ENCODE measurements at places on chromosomes 4 and X.

- no peak for DNase-seq
These were observed 18.6 kb downstream of the ARHGAP6 start for GRCh38 chrX:11647138-11647537.

DNA sequence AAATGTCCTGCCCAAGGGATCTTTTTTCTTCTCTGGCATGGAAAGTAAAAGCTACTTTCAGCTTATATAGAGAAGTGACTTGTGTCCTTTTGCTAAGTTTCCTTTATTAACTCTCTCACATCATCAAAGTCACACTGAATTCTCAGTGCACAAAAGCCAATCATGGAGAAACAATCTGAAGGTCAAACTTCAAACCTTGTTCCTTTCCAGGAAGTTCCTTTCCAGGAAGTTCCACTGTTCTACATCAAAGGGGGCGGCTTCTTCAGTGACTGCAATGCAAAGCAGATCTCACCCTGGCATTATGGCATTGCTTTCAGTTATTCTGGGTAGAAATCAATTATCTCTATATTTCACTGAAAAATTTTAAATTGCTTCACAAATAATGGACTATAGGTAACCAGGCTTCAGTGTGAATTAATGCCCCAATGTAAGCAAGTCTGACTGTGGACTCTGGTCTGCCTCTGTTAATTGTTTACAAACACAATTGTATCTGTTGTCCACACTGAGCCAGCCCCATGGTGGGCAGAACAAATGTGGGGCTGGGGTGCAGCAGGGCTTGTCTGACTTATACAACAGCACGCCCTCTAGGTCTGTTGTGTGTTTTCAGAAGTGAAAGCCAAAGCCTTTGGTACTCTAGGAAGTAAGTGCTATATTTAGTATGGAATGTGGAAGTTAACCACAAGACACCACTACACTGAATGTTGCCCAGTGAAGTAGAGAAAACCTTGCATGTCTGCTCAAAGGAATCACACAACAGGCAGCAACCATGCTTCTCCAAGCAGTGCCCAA lies 98.8 kb downstream of the CDS1 start:
- DNase-seq: peak; percentile 19

GRCh38 chr4:67333664-67334063 lies 211.6 kb downstream of the CENPC start:
- DNase-seq: no peak

DNA sequence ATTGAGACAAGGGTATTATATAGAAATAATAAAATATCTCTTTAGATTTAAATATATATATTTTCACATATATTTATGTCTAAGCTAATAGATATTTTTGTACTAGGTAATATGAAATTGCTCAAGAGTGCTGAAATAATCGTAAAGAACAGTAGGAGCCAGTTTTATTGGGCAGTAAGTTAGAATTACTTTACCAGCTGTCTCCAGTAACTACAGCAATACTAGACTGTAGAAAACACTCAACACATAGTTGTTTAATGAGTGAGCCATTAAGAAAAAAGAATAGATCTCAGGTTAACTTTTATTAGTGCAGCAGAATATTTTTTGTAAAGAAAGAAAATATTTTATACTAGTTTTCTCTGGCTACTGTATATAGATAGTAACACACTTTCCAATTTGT lies 715.2 kb downstream of the TRIML1 start:
- DNase-seq: no peak

- DNase-seq: no peak
These were observed 57.6 kb downstream of the MAPK10 start for GRCh38 chr4:86302251-86302650.

DNA sequence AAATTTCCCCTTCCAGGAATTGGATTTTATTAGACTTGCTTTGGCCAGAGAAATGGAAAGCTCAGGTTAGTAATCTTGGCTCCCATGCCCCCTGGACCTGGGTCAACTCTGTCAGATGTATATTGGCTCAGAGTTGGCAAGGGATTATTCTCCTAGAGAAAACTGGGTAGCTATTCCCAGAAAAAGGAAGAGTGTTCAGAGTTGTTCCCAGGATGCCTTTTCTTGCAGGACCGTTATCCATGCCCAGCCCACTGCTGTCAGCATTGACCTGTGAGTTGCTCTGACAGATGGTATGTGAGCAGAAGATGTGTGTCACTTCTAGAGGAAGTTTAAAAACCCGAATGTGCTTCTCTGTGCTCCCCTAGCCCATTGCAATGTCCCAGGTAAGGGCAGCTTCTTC lies 509.9 kb upstream of the ZFP42 start:
- no peak for DNase-seq

DNA sequence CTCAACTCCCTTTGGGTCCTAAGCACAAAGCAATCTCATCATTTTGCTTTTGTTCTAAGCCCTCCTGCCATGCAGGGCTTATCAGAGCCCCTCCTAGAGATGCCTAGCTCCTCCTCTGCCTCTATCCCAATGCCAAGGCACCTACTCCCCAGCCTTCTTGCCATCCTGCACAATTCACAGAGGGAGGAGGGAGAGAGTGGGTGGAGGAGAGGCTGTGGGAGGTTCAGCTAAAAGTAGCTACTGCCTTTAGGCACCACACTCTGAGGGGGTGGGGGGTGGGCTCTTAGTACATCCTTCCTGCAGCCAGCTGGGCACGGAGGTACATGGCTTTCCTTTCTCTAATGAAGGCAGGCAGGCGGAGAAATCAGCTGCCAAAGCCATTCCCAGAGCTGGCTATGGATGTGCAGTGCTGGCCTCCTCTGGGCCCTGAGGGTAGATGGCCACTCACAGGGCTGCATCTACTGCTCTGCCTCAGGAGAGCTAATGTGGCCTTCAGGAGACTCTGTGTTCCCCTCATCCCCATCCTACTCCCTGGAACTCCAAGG lies 40.1 kb downstream of the ARHGEF9 start:
- no peak for DNase-seq

GRCh38 chr4:147709999-147710398 lies 21.9 kb upstream of the ARHGAP10 start:
- DNase-seq: no peak

GRCh38 chrX:38561951-38562719 lies 793 bp downstream of the TSPAN7 start:
- DNase-seq: no peak

DNA sequence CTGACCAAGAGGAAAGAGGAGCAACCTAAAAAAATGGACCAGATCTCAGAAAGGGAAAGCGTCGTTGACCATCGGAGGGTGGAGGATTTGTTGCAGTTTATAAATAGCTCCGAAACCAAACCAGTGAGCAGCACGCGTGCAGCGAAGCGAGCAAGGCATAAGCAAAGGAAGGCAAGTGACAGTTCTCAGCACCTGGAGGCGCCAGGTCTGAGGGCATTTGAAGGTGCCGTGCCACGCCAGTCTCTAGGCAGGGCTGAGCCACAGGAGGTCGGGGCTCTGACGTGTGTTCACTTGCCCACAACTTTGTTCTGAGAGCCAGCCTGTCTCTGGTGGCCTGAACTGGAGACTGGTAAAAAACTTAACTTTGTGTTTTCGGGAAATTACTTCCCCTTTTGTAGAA lies 59.7 kb downstream of the TNIP2 start:
- no peak for DNase-seq

DNA sequence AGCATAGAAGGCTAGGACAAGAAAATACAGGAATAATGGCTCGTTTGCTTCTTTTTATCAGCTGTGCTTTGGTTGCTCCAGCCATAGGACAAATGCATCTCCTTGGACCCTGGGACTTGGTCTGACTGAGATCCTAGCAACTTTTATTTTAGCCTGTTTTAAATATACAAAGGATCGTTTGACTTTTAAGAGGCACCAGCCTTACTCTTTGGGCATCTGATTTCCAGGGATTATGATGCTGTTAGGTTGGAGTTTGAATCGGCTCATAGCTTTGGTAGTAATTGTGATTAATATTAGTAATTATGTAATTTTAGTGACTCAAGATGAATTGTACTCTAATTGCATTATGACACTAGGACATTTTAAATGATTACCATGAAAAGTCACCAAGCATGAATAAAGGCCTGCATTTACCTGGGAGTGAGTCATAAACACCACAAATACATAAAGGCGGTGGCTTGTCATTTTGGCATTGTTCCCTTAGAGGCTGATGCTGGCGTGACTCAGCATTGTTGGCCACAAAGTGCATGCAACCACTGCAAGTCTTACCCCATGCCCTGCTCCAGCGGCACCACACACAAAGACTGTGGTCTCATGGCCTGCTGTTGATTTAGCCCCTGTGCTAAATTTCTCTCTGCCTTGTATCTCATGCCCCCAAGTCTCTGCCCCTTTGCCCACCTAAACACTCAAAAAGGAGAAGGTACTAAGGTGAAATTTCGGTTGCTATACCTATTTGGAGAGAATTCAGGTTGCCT lies 12.4 kb downstream of the GPAT3 start:
- DNase-seq: peak; percentile 92

DNA sequence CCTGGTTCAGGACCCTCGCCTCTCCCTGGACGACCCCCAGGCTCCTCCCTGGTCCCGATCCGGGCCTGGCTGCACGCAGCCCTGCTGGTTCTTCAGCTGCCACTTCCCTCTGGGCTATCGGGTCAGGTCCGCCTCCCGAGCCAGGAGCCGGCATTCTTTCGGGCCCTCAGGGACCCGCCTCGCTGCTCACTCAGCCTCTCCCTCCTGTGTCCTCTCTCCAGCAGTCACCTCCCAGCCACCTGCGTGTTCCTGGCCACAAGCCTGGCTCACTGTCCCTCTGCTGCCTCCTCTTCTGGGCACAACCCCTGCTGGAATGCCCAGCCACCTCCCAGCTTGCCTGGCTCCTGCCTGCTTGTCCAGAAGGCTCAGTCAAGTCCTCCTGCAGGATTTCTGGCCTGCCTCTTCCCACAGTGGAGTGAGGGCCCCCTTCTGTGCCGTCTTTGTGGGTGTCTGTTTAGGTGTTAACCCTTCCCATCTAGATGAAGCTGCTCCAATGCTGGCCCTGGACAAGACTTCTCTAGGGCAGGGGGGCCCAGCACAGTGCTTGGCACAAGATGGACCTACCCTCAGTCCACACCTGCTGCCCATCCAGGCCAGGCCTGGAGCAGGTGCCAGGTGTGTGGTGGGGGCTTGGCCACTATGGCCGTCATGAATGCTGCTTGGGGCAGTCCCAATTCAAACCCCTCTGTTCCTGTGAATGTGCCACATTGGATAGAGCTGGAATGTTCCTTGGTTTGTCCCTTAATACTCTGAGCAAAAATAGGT lies 2.2 kb downstream of the WFS1 start:
- DNase-seq: no peak

DNA sequence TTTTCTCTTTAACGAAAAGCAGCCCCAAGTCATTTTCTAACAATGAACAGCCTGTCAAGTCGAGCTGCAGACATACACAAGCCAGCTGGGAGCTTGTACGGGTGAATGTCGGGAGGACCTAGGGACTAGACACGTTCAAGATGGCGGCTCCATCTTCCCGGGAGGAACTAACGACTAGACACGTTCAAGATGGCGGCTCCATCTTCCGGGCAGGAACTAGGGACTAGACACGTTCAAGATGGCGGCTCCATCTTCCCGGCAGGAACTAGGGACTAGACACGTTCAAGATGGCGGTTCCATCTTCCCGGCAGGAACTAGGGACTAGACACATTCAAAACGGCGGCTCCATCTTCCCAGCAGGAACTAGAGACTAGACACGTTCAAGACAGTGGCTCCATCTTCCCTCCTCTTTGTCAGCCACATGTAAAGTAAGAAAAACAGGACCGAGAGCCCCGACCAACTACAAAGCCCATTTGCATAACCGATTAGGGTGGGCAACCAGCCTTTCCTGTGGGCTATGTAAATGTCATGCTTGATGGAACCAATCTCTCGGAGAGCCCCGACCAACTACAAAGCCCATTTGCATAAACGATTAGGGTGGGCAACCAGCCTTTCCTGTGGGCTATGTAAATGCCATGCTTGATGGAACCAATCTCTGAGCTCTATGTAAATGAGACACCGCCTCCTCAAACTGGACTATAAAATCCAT lies 175.5 kb downstream of the DHRSX start:
- peak; percentile 47 for DNase-seq

GRCh38 chr4:31370866-31371465 lies 650.8 kb downstream of the PCDH7 start:
- peak; percentile 5 for DNase-seq

GRCh38 chr4:87390551-87390890 lies 467 bp downstream of the HSD17B11 start:
- DNase-seq: no peak

GRCh38 chr4:88041626-88042025 lies 34.2 kb downstream of the PKD2 start:
- DNase-seq: no peak

DNA sequence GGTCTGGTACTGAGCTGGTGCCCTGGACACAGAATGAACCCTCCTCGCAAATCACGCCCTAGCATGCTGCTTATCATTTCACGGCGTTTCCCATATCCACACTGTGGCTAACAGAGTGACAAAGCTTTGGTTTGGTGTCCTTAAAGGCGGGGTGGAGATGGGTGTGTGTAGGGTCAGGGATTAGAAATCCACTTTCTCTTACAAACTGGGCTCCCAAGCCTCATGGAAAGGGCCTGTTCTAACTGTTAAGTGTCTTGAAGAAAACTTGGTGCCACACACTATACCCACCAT lies 735 bp upstream of the CHRDL1 start:
- DNase-seq: no peak

GRCh38 chr4:84901740-84902281 lies 64.7 kb downstream of the WDFY3 start:
- no peak for DNase-seq

GRCh38 chr4:10611673-10612072 lies 72.9 kb downstream of the CLNK start:
- peak; percentile 27 for DNase-seq

DNA sequence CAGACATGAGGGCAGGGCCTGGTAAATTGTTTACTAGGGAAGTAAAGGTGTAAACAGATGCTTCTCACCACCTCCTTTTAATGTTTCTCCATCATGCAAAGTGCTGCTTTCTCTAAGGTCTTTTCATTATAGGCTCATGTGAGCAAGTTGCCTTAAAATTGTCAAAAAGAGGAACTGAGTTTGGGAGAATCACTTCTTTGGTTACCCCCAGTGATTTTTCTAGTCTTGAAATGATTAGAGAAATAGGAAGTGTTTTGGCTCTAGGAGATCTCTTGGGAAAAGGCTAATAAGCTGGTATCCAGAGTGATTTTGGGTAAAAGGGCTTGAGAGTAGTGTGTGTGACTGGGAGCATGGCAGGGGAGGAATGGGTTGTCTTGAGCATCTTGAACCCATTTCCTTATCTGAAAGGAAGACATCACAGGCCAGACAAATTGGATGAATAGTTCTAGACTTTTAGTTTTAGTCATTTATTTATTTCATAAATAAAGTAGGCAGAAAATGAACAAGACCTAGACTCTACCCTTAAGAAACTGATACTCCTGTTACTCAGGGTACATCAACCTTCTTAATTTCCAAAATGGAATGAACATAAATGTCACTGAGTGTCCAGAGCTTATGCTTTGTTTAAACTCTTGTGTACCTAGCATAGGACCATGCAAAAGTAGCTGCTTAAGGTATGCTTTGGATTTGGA lies 14.2 kb downstream of the GRPR start:
- no peak for DNase-seq
